ENCODE measurements at places on chromosomes 13 and 19.

DNA sequence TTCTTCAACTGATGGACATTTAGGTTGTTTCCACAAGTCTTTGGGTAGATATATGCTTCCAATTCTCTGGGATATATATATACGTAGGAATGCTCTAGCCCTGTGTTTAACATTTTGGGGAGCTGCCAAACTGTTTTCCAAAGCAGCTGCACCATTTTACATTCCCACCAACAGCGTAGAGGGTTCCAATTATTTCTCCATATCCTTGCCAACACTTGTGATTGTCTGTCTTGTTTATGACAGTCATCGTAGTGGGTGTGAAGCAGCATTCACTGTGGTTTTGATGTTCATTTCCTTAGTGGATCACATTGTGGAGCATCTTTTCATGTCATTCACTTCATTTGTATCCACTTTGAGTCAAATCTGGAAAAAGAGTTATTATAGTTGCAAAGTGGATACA, 4.7 kb upstream of the CBLC start:
- no peak for DNase-seq

DNA sequence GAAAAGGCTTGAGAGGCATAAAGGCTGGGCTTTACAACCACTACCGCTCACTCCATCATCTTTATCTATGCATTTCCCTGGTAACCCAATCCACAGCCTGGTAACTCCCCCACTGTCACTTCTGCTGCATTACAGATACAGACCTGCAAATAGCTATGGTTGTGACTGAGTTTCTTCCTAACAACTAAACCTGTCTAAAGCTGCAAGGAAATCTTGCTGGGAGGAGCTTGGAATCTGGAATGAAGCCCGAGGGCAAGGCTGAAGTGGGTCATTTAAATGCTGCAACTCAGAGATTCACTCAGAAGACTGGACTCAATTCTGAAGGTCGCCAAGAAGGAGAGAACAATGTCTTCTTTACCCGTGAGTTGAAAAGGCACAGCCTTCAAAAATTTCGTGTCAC, at the start of gene LGALS13:
LGALS13 (plus strand) TSS at position 301 of the 400 bp plus-strand sequence; CDS start at position 346, 45 bp downstream.
- DNase-seq, result no peak

GRCh38 chr13:30466358-30466714, 600 bp upstream of the HMGB1 start:
- no peak for DNase-seq

DNA sequence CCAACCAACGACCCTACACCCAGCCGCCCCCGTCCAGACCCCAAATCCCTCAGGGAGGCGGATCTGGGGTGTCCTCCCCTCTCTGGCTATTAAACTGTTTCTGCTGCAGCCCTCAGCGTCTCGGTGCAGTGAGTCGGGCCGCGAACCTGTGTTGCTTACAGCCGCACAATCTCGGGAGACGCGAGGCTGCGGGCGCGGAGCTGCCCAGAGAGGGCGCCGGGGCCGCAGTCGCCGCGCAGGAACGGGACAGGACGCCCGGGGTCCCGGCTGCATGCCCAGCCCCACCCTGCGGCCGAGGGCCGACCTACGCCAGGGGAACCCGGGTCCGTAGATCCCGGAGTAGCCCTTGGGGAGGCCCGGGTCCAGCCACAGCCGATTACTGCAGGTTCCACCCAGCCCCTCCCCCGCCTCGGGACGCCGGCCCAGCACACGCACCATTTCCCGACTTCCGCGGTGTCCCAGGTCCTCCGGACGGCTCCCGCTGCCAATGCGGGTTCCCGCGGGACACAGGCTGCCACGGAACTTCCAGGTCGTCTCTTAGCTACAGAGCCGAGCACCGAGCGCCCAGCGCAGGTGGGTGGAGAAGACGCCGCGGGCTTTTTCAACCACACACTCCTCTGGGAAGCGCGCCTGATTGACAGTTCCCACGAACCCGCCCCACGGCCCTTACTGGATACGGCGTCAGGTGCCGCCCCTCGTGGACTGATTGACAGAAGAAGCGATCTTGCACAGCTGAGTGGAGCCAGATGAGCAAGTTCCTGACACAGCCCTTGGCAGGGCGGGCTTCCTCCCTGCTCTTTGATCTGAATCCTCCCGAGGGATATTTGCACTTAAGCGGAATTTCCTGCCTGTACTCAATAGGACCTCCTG, at the start of gene ZNF799:
ZNF799 (minus strand) TSS at position 639 of the 870 bp plus-strand sequence; CDS start at position 438, 201 bp downstream.
- DNase-seq, result peak; percentile 80

DNA sequence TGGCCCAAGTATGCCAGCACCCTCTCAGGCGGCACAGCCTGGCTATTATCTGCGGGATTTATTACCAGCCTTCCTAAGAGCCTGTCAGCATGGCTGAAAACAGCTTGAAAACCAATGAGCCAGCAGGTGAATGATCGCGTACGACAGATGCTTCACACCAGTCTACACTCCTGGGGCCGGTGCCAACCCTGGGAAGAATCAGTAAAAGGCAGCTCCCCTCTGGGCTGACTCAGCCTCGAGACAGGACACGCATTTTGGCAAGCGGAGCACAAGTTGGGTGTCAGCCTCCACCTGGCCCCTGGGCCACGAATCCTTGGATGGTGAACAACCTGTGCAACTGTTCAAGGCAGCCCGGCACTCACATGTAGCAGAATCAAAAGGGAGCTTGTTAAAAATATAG, 15.6 kb downstream of the EMP3 start:
- no peak for DNase-seq

DNA sequence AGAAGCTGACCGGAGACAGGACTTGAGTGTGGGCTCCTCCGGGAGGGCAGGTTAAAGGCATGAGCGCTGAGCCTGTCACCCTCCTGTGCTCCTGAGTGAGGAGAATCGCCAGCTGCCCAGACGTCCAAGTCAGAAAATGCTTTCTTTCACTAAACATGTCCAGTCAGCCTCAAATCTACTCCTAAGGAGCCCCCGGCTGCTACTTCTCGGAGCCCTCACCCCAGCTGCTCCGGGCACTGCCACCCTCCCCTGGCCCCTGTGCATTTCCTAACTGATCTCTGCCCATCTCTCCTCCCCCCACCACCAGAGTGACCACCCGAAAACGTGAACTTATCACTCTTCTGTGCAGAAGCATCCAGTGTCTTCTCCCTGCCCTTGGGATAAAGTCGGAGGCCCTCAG, 277.5 kb upstream of the SOX1 start:
- DNase-seq, result no peak

GRCh38 chr19:40348961-40349507, 539 bp downstream of the PLD3 start:
- peak; percentile 18 for DNase-seq

- no peak for DNase-seq
Measured at GRCh38 chr19:30862876-30863275, 486.4 kb downstream of the TSHZ3 start.

DNA sequence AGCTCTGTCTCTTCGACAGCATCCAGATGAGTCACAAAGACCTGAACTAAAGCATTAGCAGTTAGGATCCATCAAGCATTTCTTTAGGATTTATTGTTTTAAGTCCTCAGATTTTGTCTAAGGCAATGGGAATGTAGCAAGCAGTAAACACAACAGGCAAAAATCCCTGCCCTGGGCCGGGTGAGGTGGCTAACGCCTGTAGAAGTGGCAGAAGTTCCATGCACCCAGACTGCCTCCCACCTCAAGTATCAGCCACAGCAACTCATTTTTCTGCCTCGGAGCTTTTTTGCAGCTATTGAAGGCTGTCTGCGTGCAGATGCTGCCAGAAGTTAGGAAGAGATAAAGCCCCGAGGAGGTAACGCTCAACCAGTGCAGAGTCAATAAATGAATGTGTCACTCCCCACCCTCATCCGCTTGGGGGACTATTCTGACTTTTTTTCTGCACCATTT, 47.1 kb upstream of the MRI1 start:
- no peak for DNase-seq

DNA sequence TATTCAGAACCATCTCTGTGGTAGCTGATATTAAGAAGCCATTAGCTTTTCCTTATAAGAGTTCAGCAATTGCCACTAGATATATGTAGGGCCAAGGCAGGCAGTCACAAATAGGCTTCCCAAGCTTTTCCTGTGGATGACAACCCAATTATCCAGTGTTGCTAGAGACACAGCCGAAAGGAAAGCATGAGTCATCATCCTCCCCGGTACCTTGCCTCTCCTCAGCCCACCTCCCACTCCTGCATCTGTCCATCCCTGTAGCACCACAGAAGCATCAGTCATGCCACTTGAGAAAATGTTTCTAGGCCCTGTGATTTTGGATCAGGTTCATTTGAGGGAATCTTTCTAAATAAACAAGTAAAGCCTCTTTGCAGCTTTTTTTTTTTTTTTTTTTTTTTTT, 204.3 kb downstream of the DNAJC15 start:
- DNase-seq, result no peak

DNA sequence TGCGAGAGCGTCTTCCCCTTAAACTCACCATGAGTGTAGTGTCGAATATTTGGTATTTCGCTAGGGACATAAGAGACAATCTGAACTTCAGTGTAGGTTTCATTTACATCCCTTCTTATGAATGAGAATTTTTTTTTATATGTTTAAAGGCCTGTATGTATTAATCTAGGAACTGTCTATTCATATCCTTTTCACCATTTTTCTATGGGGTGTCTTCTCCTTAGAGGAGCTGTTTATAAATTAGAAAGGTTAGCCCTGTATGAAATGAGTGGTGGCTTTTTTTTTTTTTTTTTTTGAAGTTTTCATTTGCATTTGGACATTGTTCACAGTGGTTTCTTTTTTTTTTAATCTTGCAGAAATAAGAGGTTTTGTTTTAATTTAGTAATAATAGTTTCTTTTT, 7.6 kb downstream of the ZNF146 start:
- no peak for DNase-seq

DNA sequence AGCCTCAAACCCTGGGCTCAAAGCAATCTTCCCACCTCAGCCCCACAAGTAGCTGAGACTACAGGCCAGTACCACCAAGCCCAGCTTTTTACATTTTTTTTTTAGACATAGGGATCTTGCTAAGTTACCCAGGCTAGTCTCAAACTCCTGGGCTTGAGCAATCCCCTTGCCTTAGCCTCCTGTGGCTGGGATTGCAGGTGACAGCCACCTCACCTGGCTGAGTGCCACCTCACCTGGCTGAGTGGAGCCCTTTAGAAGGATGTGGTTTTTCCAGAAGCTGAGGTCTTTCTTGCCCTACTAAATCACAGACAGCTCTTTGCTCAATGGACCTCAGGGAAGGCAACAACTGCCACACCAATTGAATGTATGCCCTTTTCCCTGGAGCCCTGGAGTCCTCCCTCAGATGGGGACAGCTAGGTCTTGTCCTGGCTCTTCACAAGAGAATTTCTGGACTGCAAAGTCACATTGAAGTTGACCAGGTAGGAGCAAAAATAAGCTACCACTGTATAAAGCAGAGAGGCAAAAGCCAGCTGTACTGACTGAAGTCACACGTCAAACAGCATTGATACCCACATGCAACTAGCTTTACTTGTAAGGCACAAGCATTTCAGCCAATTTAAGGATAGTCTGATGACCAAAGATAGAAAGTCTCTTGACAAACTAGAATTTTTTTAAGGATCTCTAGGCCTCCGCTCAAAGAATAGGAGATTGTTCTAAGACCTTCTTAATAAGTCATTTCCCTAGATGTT, 14.0 kb downstream of the PDX1 start:
- DNase-seq, result no peak

GRCh38 chr19:13078897-13079541, 23.6 kb downstream of the LYL1 start:
- DNase-seq, result no peak

DNA sequence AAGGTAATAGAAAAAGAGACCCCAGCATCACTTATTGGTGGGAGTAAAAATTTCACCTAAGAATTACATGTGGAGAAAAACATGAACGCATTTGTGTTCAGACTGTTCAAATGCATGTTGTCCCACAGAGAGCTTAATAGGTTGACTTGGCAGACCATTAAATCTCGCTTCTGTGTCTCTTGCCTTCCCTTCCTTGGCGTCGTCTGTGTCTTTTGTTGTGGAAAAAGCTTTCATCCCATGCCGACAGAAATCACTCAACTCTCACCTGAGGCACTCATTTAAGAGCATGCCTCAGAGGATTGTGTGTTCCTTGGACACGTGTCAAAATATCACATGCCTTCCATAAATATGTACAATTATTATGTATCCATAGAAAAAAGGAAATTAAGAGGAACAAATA, 24.4 kb upstream of the CACNA1A start:
- DNase-seq, result no peak

DNA sequence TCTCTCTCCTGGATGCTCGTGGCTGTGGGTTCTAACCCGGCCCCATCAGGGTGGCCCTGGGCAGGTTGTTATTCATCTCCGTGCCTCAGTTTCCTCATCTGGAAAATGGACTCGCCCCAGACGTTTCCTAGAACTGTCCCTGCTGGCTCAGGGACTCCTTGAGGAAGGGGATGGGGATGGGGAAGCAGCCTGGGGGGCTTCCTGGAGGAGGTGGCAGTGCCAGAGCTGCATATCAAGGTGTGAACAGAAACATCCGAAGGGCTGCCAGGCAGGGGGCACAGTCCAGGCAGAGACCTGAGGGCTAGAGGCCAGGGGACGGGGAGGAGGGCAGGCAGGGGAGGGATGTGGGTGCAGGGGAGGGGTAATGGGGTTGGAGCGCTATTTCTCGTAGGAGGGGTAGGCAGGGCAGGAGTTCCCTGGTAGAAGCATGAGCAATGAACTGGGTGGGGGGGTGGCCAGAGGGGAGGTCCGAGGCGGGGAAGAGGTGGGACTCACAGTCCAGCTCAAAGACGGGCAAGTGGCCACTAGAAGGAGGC, 3.6 kb upstream of the ELANE start:
- DNase-seq, result no peak

- no peak for DNase-seq
Measured at GRCh38 chr19:33279430-33280350, 22.6 kb downstream of the CEBPA start.

- no peak for DNase-seq
Measured at GRCh38 chr13:21986602-21987001, 315.7 kb downstream of the FGF9 start.

DNA sequence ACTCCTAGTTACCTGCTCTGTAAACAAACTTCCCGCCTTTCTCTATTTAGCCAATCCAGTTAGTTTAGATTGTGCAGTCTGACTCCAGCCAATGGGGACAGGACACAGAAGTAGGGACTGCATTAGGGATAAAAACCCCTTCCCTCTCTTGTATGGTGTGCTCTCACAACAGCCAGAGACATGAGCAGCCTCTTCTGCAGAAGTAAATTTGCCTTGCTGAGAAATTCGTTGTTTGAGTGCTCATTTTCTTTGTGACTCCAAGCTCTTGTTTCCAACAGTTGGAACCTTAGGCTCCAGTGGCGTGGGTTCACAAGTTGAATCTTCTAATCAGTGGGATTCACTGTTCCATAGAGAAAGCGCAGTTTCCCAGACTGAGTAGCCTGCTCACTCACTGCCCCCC, 66.1 kb downstream of the ZNF93 start:
- no peak for DNase-seq

- no peak for DNase-seq
Measured at GRCh38 chr13:113433391-113433916, 19.8 kb downstream of the ADPRHL1 start.
